Left forelimb (tissue), 1 donor: ENCODE measurements at places on chromosomes 2 and 18.
A peak's percentile ranks its signal among the peaks of the same experiment; 100 is the strongest.

DNA sequence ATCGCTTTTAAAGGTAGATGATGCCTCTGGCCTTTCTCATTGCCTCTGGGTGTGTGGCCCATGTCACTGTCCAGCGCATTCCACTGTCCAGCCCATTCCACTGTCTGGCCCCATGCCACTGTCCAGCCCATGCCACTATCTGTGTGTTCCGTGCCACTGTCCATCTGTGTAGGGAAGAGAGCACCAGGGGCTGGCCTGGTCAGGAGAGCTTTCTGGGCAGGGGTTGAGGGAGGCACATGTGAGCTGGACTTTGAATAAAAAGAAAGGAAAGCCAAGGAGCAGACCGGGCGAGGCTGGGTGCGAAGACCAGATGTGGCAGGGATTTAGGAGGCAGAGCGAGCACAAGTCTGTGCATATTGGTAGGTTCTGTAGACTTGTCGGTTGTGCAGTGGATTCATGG is 236.2 kb downstream of the NEDD4L start:
- DNase-seq: no peak

DNA sequence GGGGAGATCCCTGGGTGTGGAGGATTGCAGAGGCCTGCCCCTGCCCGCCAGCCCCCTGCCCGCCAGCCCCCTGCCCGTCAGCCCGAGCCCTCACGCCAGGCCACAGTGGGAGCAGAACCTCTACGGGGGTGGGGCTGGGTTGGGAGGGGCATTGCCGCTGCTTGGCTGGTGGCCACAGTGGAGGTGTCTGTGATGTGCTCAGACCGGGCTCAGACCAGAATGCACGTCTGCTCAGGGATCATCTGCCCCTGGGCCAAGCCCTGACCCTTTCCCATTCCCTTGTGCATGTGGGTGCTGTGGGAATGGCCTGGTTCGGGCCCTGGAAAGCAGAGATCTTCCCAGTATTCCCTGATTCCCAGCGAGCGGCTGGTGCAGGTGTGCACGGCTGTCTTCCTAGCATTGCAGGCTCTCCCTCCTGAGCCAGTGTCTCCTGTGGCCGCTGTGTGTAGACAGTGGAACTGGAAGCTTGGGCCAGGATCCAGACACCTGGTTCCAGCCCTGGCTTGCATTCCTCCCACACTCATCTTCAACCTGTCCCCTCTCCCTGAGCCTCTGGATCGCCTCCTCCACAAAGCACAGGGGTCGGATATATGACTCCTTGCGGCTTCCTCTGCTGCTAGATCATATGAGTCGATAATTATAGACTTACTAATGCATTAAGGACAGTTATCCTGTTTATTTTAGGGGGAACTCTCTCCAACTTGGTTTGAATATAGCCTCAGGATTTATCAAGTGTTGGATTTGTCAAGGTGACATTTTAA is 161.6 kb downstream of the LDLRAD4 start:
- peak; percentile 61 for DNase-seq

DNA sequence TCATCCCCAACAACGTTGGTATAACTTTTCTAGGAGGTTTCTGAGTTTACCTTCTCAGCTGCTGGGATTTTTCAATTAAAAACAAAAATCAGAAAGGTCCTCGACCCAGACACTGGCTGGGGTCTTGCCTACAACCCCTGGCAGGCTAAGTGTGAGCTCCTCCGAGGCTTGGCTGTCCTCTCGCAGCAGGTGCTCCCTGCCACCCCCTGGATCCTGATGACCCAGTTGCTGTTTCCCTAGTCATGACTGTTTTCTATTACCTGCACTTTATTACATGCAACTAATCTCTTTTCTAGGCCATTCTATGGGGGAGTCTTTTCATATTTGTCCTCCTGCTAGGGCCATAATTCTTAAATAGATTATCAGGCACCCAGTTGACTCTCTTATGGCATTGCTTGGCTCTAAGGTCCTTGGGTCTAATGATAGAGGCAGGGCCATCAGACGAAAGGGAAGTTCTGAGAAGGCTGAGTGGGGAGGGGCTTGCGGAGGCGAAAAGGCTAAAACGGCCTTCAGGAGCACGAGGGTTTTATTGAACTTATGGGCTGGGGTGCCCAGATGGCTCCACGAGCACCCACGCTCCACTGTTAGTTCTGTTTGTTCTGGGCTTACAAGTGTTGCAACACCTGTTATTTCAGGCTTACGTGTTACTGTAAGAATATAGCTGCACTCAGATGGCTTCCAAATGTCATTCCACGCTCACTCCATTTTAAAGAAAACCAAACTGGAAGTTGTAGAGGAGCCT is 166.0 kb downstream of the NCK2 start:
- no peak for DNase-seq

GRCh38 chr18:46910856-46911255 is 6.5 kb downstream of the PIAS2 start:
- no peak for DNase-seq

DNA sequence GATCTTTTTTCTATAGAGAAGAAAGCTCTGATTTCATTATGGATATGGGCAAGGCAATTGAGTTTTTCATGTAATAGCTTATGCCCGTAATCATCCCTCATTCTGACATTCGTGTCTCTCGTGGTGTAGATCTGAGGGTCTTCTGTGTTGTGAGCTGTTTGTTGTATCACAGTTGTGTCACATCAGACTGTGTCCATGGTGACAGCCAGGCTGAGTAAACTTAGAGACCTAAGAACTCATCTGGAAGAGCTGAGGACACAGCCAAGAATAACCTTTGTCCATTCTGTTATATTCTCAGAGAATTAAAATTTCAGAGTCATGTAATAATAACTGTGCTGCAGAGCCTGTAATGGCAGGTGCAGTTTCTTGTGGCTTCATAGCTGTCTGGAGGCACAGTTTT is 116.5 kb downstream of the ATP9B start:
- no peak for DNase-seq

GRCh38 chr2:240589375-240589774 is 2.8 kb downstream of the CAPN10 start:
- DNase-seq: no peak

DNA sequence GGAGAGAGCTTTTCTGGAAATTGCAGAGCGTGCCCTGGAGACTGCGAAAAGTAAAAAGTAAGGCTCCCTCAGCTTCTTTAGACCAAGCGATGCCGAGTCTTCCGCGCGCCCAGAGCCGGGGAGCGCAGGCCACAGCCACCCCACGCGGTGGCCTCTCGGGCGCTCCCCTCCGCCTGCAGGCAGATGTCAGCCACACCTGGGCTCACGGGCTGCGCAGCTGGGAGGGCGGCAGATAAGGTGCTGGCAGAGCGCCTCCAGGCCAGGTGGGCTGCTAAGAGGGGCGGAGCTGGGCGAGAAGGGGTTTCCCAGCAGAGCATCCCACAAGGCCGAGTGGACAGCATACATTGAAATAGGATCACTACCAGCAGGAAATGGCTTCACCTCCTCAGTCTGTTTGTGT is 81.7 kb downstream of the ARHGEF4 start:
- no peak for DNase-seq

DNA sequence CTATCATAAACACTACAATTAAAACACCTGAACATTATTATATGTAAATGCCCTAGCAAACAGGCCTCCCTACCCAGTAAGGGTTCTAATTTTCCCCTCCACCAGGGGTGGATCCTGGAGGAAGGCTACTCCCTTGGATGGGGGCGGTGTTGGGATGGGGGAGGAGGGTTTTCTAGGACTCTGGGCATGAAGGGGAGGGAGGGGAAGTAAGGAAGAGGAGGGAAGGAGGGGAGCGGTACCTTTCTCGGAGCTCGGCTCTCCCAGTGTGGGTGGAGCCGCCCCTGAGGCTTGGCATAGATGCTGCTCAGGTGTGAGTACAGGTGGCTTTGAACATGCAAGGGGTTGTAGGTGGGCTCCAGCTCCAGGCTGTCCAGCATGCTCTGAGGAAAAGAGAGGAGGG is 5.4 kb downstream of the DOK1 start:
- DNase-seq: no peak

GRCh38 chr2:65057391-65058052 is 1.3 kb downstream of the CEP68 start:
- DNase-seq: no peak

DNA sequence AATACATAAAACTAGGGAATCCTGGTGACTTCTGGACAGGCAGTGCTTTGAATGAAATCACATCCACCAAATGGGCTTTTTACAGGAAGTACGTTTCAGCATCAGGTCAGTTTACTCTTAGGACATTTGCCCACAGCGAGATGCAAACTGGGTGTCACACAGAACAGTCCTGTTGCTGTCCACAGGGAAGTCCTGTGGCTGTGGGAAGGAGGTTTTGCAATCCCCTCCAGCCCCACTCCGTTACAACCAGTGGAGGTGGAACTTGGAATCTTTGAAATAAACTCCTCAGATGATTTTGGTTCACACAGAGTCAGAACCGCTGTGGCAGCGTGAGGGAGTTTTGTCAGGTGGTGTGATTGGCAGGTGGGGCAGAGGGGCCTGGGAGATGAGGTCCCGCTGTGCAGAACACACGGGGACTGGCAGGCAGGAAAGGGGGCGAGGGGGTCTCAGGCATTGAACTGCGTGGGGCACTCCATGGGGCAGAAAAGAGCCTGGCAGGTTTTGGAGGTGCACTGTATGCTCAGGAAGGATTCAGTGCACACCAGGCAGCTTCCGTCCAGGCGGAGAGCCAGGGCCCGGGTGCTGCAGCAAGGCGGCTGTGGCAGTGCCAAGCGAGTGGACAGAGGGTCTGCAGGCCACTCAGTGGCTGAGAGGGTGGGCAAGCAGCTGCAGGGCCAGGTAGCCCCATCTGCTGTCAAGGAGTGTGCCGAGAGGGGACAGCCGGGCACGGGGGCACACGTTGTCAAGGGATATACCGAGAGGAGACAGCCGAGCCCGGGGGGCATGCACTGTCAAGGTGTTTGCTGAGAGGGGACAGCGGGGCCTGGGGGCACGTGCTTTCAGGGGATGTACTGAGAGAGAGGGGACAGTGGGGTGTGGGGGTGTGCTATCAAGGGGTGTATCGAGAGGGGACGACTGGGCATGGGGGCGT is 148.7 kb downstream of the LDLRAD4 start:
- DNase-seq: peak; percentile 60

DNA sequence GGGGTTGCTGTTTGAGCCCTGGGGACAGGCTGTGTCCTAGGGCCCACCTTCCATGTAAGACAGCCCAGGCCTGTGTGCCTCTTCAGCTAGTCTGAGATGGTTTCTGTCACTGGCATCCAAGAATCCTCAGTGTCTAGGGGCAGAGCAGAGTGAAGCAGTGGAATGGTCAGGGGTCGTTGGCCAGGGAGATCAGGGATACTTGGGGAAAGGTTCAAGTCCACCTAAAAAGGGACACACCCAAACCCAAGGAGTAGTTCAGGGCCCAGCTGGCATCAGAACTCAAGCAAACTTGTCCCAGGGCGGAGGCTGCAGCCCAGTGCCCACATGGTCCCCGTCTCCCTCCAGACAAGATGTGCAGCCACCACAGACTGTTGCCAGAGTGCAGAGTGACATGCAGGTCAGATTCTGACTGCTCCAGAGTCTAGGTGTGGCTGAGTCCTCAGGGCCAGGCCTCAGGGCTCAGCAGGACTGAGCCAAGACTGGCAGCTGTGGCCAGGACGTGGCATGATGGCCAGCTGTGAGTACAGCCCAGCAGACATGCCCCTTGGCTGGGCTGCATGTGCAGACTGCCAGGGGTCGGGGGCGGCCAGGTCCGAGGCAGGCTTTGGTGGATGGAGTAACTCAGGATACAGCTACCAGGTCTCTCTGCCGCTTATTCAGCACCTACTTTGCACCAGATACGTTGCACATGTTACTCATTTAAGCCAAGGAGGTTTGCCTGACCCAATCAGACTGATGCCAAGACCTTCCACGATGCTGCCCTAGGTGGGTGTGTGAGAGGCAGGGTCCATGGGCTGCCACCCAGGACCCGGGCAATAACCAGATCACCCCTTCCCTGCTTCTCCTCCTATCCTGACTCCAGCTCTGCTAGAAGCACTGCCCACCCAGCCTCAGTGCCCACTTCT is 146.6 kb downstream of the SMAD7 start:
- DNase-seq: peak; percentile 59

- DNase-seq: no peak
Observed at GRCh38 chr2:160085662-160086061, 23.2 kb upstream of the PLA2R1 start.

DNA sequence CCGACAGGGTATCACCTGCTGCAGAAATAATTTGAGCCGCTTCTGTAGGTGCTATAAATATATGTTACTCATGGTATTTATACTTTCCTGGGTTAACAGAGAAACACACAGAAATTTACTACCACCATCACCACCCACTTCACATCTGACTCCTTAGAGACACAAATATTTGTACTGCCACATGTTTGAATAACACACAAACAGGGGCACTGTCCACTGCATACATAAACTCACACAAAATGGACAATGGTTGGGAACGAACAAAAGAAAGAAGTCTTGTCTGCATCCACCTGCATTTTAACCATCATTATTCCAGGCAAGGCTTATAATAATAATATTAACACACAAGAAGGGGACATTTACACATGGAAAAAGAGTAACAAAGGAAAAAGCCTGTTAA is 24.0 kb downstream of the IMMT start:
- no peak for DNase-seq

DNA sequence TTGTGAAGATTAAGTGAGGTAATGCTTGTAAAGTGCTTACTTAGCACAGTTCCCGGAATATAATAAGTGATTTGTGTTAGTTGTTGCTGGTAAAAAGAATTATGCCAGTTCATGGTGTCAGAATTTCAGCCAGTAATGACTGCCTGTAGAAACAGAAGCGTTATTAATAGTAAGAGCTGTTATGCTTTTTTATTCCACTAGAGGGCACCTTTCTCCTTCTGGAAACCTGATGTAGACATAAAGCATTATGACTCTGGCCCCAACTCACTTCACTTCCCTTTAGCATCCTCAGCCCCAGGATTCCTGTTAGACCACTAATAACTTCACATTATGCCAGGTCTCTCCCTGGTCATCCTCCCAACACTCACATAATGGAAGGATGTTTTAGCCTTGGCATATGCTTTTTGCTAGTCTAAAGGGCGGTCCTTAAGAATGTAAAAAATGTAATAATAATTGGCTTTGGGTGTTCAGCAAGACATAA is 34.9 kb downstream of the C18orf54 start:
- DNase-seq: no peak

DNA sequence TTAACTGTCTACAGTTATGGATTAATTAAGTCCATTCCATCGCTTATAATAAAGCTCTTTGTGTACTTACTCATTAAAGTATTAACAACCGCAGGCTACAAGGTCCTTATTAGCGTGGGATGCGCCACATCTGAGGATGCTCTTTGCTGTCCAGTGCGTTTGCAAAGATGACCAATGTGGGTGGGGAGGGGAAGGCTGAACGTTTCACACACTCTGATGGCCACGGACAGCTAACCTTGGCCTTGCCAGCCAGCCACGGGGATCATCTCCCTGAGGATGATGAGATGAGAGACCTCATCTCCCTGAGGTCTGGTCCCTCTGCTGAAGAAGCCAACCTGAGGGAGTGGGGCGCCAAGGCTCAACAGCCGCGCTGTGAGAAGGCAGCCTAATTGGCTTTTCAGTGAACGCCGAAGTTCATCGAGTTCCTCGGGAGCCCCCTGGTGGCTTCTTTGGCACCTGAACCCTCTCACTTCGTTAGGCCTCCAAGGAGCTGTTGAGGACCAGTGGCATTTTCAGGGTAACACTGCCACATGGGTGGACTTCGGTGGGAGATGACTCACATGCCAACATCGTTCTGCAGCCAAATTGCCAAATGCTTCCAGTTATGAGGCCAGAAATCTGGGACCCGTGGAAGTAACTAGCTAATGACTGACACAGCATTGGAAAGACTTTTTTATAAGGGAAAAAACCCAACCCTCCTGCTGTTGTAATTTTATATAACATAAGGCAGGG is 69.3 kb upstream of the SEC11C start:
- peak; percentile 84 for DNase-seq

GRCh38 chr2:202109139-202109736 is 36.2 kb downstream of the KIAA2012 start:
- no peak for DNase-seq

GRCh38 chr2:20496076-20496872 is 49.4 kb downstream of the RHOB start:
- DNase-seq: no peak

- DNase-seq: no peak
Observed at GRCh38 chr2:145744541-145745386, 1224.8 kb upstream of the ZEB2 start.
